Hematopoietic multipotent progenitor cell treated with erythropoietin and hydrocortisone succinate and interleukin-3 and kit ligand, for 6 days (in vitro differentiated cells): ENCODE measurements at places on chromosomes 7 and 10.

DNA sequence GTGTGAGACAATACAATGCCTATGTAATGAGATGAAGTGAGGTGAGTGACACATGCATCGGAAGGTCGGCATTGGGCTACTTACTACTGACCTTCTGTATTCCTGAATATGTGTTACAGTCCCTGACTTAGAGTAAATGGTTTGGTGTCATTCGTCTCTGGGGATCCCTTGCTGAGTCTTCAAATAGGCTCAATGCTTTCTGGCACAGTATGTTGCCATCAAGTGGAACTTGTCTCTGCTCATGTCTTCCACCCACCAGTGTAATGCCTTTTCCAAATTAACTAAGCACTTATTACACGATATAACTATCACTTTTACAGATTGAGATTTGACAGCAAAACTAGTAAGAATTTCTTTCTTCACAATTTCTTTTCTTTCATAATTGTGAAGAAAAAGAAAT lies 10.9 kb downstream of the CUL2 start:
- no peak for DNase-seq

GRCh38 chr7:107404740-107405537 lies 64.9 kb upstream of the GPR22 start:
- no peak for DNase-seq

DNA sequence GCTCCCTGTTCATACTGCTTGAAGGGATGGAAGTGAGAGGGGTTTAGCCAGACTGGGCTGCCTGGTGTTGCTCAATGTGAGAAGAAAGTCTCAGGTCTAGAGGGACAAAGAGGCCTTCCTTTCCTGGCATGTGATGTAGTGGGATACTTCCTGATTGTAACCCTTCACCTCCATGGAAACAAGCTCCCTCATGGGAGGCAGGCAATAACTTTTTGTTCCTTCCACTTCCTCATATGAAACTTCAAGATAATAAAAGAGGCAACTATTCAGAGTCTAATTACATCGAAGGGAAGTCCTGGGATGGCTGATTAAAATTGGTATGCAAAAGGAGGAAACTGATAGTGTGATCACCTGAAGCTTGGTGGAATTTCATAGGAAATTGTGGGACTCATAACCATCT lies 84.1 kb upstream of the ETV1 start:
- DNase-seq, result no peak

GRCh38 chr7:150447966-150448788 lies 2.3 kb upstream of the GIMAP8 start:
- no peak for DNase-seq

- DNase-seq, result no peak
These were observed 29.8 kb downstream of the BCAP29 start for GRCh38 chr7:107609811-107610261.

DNA sequence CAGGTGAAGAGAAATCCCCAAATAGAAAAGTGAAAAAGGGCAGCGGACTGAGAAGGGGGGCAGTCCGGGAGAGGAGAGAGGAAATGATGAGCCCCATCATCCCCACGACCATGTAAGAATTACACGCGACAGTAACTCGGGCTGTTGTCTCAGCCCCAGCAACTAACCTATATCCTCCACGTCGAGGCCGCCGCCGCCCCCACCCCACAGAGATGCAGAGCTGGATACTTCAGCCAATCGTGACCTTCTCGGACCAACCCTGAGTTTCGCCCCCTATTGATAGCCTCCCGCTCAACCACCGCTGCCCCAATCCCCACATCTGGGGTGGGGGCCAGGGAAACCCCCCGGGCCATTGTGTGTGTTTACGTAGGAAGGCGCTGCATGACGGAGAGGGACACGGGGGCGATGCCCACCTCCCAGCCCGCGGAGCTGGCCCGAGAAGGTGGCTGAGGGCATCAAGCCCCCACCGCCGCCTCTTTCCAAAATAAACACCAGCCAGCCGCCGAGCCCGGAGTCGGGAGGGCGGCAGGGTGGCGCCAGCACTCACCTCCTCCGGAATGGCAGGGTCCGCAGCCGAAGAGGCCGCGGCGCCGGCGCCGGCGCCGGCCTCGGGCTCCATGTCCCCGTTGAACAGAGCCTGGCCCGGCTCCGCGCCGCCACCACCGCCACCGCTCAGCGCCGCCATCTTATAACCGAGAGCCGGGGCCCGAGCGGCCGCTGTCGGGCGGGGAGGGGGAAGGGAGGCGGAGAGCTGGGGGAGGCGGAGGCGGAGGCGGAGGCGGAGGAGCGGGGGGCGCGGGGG lies 509 bp downstream of the BRAF start:
- DNase-seq, result peak; percentile 78

- DNase-seq, result no peak
These were observed 55.5 kb downstream of the PLXNA4 start for GRCh38 chr7:132520591-132521280.

DNA sequence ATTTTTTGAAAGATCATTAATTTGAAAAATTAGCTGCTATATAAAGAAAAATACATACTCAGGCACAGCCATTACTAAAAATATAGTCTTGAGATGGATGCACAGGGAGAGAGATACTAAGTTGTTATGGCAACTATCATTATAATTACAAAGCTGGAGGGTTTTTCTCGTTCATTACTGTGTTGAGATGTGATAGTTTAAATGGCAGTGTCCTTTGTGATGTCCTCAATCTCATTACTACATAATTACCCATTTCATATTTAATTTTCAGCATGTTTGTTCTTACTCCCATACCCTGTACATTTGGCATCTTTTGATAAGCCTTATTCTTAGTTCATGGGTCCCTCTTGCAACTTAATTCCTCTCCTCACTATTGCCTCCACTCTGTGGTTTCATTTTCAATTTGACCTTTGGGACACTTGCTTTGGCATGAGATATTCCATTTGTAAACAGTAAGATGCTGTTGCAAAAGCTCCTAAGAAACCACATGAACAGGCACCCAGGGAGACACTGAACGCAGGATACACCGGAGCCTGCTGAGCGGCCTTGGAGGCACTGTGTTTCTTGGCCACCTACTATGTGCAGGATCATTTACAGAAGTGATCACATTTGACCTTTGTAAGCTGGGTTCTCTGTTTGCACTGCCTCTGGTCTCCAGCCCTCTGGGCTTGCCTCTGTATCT lies 4.8 kb upstream of the CPXM2 start:
- no peak for DNase-seq

- DNase-seq, result peak; percentile 83
These were observed 78.6 kb downstream of the LCOR start for GRCh38 chr10:96910488-96911395.

- no peak for DNase-seq
These were observed 24.6 kb downstream of the JAZF1 start for GRCh38 chr7:28155964-28156363.

- DNase-seq, result no peak
These were observed 31.3 kb downstream of the GBX1 start for GRCh38 chr7:151135866-151136843.

- DNase-seq, result no peak
These were observed 98.9 kb upstream of the WAC start for GRCh38 chr10:28434063-28434462.

- peak; percentile 92 for DNase-seq
These were observed 10.6 kb upstream of the TSPAN14 start for GRCh38 chr10:80443531-80443974.

DNA sequence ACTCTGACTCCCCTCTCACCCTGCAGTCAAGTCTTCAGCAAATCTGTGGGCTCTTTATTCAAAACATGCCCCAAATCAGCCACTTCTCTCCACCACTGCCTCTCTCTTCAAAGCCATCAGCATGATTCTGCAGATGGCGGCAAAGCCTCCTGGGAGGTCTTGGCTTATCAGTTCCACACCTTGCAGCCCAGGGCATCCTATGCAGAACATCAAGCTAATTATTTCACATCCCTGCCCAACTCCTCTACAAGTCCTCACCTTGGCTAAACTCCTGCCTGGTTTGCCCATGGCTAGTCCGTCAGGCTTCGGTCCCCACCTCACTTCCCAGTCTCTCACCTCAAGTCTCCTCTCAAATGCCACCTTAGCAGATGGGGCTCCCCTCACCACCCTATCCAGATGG lies 70.2 kb downstream of the PIP4K2A start:
- DNase-seq, result peak; percentile 42

- no peak for DNase-seq
These were observed 34.8 kb upstream of the HNRNPH3 start for GRCh38 chr10:68296843-68297663.

GRCh38 chr7:135771051-135771450 lies 22.4 kb upstream of the FAM180A start:
- DNase-seq, result no peak

DNA sequence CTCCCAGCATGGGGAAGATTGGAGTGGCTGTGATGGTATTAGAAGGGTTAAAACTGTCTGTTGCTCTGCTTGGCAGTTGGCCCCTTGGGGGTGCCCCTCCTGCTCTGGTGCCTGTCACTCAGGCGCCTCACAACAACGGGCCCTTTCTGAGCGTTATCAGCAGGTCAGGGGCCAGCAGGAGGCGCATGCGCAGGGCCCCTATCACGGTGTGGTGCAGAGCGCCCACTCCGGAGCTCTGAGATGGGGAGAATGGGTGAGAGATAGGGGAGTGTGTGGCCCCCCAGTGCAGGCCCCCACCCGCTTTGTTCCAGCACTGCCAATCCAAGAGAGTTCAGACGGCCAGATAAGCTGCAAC lies 24.8 kb downstream of the GBX1 start:
- DNase-seq, result peak; percentile 90

DNA sequence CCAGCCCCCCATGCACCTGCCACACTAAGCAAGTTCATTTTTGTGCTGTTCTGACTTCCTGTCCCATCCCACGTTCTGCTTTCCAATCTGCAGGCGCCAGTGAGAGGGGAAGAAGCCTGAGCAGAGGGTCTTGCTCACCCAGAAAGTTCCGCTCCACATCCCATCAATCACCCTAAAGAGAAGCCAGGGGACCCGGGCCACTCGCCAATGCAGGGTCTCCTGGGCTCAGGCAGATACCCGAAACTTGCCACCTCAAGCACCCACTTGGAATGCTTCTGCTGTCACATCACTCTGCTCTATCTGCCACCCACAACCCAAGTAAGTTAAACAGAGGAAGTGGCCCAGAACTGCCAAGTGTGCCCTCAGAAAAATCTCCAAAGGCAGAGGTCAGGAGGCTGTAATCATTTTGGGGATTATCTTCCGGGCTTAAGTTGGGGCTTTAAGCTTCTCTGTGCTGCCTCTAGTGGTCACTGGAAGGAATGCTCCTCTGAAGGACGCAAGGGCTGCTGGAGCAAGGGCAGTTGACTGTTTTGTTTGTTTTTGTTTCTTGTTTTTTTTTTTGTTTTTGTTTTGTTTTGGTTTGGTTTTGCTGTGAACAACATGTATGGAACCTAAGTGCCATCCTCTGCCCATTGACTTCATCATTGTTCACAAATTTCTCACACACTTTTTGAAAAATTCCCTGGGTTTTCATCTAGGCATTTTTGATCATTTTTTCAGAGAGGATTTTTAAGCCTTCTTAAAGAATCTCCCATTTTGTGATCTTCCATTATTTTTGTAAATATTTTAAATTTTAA lies 25.5 kb downstream of the PRR15 start:
- DNase-seq, result peak; percentile 92

DNA sequence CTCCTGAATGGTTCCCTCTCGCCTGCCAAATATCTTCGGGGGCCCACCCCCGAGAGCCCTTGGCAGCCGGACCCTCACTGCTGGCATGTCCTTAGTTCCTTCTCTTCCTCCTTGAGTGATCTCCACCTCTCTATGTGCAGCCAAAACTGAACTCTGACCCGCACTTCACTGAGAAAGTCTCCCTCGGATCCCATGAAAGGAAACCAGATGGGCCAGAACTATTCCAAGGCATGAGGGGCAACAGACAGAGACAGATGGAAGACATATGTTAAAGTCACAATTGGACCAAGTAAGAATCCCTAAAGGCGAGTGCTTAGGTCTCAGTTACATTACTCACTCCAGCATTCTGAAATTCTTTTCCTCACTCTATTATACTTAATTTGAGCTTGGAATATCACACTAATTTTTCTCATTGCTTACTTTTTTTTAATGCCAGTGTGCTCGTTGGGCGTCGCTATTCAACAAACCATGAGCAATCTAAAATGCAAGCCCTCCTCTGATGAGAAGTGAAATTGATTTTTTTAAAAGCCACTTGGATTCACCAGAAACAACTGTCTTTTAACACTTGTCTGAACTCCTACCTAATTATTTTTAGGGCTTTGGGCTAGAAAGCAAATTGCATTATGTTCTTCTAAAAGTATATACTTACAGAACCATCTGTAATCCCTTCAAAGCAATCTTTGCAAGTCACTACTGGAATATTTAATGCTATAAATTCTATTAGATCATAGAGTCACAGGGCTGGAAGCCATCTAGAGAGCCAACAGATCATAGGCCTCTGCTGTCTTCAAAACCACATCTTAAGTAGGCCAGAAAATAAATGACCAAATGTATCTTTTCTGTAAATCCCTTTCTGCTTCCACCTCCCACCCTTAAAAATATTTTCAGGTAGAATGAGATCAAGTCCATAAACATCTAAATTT lies 43.3 kb upstream of the EZH2 start:
- no peak for DNase-seq

- DNase-seq, result no peak
These were observed 110.0 kb upstream of the SHH start for GRCh38 chr7:155922067-155922816.
